Muscle of leg (tissue), 16 donors: ENCODE measurements at places on chromosomes 4 and X.

GRCh38 chrX:11580789-11581188 is 84.9 kb downstream of the ARHGAP6 start:
- DNase-seq: no peak

- no peak for DNase-seq
These were observed 8.6 kb upstream of the PDHA1 start for GRCh38 chrX:19334945-19335626.

GRCh38 chr4:112031712-112032328 is 113.4 kb upstream of the FAM241A start:
- peak; percentile 73 for DNase-seq

DNA sequence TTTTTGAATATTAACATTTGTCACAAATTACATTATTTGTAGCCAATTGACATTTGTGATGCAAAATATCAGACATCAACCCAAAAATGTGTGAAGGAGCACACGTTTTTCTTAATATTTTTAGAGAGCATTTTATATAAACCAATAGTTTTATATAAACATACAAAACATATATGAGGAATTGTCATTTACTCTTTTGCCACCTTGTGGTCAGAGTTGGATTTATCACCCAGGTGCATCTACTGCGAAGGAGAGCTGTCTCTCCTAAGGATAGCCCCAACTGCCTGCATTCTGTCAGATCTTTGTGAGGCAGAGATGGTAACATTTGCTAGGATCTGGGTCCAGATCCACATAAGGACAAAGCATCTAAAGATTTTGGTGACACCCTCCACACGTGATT is 2.5 kb upstream of the USP27X start:
- peak; percentile 56 for DNase-seq

DNA sequence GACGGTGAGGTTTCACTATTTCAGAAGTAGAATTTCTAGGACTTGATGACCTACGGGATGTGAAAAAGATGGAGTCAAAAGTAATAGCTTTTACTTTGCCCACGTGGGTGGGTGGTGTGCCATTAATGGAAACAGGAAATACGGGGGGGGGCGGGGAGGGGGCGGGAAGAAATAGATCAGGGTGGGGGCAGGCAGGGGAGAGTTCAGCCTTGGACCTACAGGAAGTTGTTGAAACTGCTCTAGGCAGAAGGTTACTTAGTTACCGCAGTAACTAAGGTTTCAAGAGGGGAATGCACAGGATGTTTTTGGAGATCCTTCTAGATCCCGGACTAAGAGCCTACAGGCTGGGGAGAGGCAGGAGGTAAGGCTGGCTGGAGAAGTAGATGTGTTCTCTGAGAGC is 3.6 kb upstream of the FHL1 start:
- no peak for DNase-seq

- DNase-seq: no peak
These were observed 7.9 kb upstream of the FAM13A start for GRCh38 chr4:89064848-89065247.

- peak; percentile 76 for DNase-seq
These were observed 88.9 kb upstream of the CITED1 start for GRCh38 chrX:72394518-72395170.

DNA sequence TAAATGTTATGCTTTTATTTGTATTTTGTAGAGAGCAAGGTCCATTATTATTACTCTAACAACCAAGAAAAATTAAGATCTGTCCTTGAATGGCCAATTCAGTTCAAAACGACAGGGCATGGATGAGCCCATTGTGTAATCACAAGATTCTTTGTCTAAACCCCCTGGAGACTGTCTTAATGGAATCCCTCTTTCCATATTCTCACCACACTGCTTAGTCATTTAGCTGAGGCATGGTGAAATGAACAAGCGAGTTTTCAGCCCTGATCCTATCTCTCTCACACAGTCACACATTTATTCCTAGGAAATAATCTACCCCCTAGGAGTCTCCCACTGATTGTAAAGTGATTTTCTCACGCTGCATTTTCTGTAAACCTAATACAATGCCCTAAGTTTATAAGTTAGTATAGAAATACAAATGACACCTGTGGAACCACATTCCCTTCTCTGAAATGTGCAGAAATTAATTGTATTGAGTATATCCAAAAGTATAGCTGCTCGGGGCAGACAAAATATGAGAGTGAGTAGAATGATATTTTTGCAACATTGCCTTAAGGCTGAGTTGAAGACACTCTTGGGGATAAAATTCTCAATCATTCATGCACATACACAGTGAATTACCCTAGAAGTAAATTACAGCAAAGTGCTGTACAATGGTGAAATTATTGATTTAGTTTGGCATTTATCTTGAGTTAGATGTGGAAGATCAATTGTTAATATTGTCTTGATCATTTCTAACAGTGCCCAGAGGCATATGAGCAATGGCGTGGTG is 119.7 kb upstream of the PCDH7 start:
- peak; percentile 21 for DNase-seq

DNA sequence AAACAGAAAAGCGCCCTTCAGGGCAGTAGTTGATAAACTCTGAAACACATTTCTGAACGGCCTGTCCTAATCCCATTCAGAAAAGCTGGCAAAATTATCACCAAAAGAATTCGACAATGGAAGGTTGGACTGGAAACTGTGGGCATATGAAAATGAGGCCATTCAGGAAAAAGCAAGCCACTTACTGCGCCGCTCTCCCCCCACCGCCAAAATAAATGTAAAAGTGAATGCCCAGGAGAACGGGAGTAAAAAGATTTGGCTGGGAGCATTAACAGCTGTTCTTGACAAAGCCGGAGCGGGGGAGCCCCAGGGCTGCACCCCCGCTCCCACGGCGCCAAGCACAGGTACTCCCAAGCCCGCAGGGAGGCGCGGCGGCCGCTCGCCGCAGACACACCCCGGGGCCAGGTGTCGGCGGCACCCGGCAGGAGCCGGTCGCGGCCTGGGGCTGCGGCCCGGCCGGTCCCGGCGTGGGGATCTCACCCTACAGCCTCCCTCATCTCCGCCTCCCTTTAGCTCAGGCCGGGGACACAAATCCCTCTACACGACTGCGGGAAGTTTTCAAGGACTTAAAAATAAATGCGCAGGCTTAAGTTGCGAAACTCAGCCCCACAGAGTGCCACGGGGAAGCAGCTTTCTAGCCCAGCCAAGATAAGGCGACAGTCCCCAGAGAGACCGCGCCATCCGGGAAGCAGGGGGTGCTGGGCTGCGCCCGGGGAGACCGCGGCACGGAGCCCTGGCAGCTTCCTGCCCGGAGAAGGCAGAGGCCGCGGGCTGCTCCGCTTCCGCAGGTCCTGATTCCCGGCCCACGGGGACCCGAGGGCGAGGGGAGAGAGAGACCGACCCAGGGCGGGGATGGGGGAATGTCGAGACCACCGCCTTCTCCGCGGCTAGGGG is 593 bp downstream of the SH3RF1 start:
- DNase-seq: peak; percentile 68

DNA sequence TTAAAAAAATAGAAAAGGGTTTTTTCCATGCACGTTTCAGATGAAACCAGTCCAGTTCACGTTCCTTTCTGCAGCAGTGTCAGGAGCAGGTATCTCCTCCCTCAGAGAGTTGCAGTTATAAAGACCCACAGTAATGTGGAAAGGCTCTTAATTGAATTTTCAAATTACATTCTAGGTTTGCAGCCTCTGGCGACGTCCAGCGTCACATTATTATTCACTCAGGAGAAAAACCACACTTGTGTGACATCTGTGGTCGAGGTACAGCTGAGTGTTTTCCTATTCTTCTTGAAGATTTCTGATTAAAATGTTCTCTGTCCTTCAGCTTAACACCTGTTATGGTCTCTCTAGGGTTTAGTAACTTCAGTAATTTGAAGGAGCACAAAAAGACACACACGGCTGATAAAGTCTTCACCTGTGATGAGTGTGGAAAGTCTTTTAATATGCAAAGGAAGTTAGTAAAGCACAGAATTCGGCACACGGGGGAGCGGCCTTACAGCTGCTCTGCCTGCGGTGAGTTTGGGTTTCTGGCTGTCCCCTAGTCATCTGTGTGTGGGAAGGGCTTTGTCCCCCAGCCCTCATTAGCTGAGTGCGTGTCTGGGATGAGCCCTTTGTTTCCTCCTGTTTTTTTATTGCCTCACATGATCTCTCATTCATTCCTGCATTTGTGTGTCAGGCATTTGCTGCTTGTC is 25.6 kb downstream of the ZBTB49 start:
- DNase-seq: no peak

DNA sequence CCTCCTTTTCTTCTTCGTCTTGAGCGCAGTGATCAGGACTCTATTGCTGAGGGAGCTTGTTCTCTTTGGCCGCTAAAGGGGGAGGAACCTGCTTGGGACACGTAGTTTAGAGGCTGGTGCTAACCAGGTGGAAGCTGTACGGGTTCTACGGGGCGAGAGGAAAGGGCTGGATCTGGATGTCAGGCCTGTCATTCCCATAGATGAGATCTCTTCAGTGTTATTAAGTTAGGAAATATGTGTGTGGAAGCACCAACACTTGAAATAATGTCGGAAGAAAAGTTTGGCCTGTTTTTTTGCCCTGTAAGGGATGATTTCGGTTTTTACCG is 643 bp downstream of the SRP72 start:
- no peak for DNase-seq

- DNase-seq: no peak
These were observed 7.9 kb downstream of the GPR101 start for GRCh38 chrX:137025930-137026329.

DNA sequence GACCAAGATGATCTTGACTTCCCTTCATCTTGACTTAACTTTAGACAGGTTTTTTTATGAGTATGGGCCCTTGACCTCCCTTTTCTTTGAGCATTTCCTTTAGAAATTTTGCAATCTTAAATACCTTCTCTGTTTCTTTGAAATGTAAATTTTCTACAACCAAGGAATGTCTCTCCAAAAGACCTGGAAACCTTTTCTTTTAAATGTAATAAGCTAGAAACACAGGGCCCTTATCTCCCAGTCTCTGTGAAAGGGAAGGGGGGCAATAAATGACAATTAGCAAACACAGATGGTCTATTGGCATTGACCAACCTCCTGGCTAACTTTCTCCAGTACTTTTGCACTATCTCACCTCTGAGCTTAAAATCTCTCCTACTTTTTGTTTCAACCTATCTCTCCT is 144.3 kb upstream of the GK2 start:
- no peak for DNase-seq

DNA sequence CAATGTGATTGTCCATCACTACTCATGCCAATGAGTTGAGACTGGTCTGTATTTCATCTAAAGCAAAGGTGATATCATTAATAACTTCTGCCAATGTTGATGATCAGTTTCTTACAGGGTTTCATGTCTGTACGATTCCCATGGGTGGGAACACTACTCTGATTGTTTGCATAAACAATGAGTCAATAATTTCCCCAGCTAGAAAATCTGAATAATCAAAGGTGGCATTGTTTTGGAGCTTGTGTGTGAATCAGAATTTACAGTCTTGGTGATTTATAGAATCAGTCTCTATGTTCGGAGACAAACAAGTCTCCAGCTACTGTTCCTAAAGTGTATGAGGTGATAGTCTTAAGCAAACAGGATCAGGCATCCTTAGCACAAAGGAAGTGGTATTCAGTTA is 35.5 kb upstream of the PARM1 start:
- no peak for DNase-seq
